ENCODE measurements at places on chromosomes 7 and 10.
A peak's percentile ranks its signal among the peaks of the same experiment; 100 is the strongest.

DNA sequence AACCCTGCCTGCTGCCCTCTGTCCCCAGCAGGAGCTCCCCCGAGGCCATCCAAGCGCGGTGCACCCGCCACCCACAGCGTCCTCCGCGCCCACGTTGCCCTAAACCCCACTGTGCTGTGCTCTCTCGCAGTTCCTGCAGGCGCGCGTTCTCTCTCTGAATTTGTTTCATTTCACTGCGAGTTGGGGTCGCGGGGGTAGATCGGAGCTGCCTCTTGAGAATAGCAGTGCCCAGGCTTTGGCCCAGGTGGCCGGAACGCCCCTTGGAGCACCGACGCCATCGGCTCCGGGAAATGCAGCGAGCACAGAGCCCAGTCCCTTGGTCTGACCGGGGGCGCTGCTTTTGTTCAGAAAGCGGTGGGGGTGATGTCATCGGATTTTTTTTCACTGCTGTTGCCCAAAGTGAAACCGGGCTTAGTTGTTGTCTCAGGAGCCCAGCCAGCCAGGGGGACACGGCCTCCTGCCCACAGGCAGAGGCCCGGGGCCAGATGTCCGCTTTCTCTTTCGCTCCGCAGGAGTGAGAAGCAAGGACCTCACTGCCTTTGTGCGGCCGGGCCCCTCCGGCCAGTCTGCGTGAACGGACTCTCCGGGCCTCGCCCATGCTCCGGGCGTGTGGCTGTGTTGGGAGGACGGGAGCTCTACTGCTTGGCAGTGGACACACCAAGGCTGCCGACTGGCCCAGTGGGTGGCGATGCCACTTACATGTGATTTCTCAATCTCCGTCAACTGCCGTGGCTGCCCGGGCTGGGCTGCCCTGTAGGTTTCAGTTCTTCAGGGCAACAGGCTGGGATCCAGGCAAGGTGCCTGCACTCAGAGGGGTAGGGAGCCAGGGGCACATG, 43.1 kb downstream of the FOXK1 start:
- DNase-seq, result peak; percentile 81

- DNase-seq, result no peak
Measured at GRCh38 chr7:64885520-64886240, 17.4 kb upstream of the ZNF273 start.

GRCh38 chr7:44587843-44588711, 6.0 kb upstream of the TMED4 start:
- peak; percentile 62 for DNase-seq

GRCh38 chr7:7054252-7054830, 128.0 kb upstream of the C1GALT1 start:
- no peak for DNase-seq

- DNase-seq, result no peak
Measured at GRCh38 chr10:55801353-55801661, 559.8 kb downstream of the ZWINT start.

- no peak for DNase-seq
Measured at GRCh38 chr7:142539901-142540300, 209.4 kb upstream of the PRSS1 start.

DNA sequence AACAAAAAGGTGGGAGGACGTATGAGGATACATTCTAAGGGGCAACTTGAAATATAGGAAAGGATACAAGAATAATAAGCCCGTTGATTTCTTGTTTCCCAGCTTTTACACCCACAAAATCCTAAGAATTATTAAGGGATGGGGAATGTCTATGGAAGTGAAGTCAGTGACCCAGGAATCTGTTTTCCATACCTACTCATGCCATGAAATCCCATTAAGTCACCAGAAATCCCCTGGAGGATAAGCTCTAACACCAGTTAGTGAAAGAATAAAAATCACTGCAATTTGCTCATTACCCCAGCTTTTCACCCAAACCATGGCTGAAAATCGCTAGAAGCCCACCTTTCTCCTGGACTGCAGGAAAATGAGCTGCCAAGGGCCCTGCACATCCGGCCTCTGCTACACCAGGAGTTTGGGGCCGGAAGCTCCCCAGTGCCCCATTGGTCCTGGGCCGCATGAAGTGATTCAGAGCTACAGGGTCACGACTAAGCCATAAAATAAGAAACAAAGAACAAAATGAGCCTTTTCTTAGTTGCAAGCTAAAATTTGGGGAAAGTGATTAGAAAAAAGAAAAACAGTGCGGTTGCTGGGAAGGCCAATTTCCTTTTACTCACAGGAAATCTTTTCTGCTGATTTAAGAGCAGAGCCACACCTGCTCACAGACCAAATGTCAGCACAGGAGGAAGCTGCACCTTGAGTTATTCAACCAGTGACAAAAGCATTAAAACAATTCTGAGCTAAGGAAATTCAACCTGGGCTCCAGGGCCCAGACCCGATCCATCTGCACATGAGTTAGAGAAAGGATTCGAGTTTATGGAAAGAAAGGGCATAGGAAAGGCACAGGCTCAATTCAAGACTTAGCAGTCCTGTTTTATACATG, 40.3 kb downstream of the HIPK2 start:
- no peak for DNase-seq

DNA sequence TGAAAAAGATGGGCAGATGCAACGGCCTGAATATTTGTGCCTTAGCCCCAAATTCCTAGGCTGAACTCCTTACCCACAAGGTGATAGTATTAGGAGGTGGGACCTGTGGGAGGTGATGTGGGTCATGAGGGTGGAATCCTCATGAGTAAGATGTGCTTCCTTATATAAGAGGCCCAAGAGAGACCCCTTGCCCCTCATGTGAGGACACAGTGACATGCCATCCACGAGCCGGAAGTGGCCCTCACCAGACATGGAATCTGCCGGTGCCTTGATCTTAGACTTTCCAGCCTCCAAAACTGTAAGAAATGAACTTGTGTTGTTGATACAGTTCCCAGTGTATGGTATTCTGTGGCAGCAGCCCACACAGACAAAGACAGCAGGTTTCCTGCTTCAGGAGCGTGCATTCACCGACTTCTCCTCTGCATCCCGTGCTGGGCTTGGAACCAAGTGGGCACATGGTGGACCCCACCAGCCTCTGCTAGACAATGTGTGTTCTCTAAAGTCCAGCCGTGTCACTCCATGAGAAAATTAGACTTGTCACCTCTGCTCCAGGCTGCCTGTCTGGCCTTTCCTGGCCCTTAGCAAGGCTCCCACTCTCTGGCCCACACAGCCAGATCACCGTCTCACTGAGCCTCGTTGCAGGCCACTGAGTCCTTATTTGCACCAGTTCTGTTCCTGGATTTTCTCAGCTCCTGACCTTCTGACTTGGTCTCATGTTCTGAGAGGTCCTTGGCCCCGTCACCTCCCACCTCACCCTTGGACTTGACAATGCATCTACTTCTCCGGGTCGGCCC, 52.9 kb upstream of the CACUL1 start:
- no peak for DNase-seq

GRCh38 chr10:25631471-25631870, 302.6 kb upstream of the MYO3A start:
- no peak for DNase-seq

- DNase-seq, result no peak
Measured at GRCh38 chr7:23598296-23598695, 1.1 kb downstream of the CCDC126 start.

DNA sequence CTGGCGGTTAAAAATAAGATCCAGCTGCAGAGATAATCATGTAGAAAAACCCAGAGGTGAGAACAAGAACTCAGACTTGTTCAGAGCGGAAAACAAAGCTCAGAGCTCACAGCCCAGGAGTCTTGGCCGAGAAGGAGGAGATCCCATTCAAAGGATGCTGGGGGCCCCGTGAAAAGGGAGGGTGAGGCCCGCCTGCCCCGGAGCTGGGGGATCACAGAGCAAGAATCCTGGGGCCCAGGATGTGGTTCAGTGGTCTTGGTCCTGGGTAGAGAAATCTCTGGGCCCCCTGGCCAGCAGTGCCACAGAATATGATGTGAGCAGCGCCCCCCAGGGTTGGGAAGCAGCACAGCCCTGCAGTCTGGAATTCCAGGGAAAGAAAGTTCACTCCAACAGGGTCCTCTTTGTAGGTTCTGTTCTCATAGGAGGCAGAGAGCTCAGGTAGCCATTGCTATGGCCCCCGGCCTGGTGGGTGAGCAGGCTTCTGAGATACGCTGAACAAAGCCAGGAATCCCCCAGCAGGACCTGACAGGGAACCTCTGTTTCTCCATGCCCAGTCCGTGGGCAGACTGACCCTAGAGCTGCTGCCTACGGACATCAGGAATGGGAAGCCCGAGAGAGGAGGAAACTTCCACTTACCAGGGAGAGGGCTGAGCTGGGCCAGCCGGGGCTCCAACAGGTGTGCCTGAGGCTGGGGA, 77.7 kb upstream of the GNA12 start:
- no peak for DNase-seq

DNA sequence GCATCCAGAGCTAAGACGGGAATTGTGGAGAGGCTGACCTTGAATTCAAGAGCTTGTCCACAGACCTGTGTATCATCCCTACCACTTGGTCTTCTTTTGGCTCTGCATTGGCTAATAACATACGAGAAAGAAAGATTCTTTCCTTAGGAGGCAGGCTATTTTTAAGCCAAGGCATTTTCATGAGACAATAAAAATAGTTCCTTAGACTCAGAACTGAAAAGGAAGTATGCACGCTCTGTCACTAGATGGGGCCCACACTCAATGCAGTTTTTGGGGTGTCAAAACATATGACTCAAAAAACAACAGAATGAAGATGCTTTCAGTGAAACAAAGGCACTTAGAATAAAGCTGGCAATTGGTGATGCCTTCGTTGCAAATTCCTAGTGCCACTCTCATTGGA, 265.9 kb upstream of the DGKB start:
- no peak for DNase-seq

DNA sequence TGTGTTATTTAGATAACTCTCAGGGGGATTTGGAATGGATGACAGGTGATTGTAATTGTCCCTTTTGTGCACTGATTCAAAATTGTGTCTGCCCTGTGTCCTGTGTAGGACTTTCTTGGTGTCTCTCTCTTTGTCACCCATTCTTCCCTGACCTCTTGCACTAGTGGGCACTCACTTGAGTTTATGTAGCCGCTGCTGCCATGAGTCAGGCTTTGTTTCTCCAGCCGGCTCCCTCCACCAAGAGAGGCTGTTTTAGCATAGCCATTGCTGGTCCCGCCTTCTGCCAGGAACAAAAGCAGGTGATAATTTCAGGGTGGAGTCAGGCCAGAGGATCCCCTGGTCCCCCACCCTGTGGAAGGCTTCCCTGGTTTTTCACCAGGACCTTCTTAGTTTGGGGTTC, 8.4 kb downstream of the COL17A1 start:
- no peak for DNase-seq

DNA sequence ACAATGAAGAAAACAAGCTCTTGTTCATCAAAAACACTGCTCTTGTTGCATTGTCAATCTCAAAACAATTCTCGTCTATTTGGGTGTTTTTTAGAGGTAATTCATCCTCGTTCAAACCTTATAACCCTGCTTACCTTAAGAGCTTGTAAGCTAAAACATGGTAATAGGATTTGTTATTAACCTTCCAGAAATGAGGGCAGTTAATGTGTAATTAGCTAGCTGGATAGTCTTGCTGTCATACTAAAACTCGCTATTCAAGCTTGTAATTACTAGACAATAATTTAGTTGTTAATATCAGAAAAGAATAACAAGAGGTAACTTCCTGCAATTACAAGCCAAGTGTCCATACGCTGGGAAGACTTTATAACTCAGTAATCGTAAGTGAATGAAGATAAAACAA, 101.6 kb downstream of the UBE2H start:
- DNase-seq, result no peak

DNA sequence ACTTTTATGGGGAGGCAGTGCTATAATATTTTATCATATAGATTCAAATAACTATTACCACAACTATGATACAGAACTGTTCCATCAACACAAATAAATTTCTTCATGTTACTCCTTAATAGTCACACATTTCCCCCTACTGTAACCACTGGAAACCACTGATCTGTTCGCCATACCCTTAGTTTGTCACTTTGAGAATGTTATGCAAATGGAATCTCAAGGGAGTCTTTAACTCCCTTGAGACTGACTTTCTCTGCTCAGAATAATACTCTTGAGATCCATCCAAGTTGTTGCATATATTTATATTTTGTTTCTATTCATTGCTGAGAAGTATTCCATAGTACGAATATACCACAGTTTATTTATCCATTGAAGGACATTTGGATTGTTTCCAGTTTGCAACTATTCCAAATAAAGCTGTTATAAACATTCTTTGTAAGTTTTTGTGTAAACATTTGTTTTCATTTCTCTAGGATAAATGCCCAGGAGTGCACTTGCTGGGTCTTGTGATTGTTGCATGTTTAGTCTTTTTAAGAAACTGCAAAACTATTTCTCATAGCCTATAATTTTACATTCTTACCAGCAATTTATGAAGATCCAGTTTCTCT, 19.7 kb upstream of the PON2 start:
- no peak for DNase-seq

- DNase-seq, result no peak
Measured at GRCh38 chr7:30245913-30246312, 38.5 kb upstream of the ZNRF2 start.

- no peak for DNase-seq
Measured at GRCh38 chr7:42076870-42077269, 160.1 kb downstream of the GLI3 start.

DNA sequence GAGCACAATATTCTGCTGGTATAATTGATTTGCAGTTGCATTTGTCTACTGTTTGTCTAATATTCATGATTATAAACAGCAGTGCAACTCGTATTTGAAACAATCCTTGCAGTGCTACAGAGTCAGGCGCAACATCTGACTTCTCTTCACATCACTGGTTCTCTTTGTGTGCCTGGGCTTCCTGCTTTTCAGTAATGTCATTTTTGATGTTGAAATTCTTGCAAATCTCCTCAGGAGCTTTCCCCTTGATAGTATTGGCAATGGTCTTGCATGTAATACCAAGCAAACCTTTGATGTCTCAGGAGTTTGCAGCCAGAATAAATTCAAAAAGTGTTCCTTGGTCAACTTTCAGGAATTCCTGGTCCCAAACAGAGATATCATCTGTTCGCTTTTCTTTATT, 20.2 kb downstream of the HPS6 start:
- no peak for DNase-seq

GRCh38 chr10:34543716-34544115, 271.4 kb downstream of the PARD3 start:
- DNase-seq, result no peak

DNA sequence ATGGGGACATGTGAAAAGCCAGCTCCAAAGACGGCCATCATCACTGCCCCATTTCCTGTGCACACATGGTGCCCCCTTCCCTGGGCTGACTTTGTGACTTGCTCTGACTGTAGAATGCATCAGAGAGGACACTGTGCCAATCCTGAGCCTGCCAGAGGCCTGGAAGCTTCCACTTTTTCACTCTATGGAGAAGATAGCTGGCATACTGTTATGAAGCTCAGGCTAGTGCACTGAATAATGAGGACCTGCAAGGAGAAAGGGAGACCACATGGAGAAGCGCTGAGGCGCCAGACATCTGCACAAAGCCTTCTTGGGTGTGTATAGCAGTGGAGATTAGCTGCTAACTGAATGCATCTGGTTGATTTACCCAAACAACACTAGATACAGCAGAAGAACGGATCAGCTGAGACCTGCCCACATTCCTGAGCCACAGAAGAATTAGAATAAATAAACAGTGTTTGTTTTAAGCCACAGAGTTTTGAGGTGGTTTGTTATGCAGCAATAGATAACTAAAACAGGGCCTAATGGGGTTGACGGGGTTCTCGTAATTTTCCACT, 58.9 kb upstream of the C10orf90 start:
- DNase-seq, result no peak

Data from right forelimb (tissue), 1 donor.